Esophagus (tissue), 2 donors: ENCODE measurements at places on chromosomes 1 and 21. TPM values are rescaled to one million over a fixed set of nuclear protein-coding genes. Genes with fewer than 3 reads are reported as not detected.

UMODL1 gene
- 0.12 TPM for polyA plus RNA-seq

NOS1AP gene
- polyA plus RNA-seq = 0.98 TPM

CYP4X1 gene
- polyA plus RNA-seq = 12.0 TPM

SAMD11 gene
- polyA plus RNA-seq = 1.5 TPM

TSPEAR gene
- 0.01 TPM for polyA plus RNA-seq

PLPPR4 gene
- 0.14 TPM for polyA plus RNA-seq

PLA2G5 gene
- polyA plus RNA-seq = 4.0 TPM

HHAT gene
- 1.6 TPM for polyA plus RNA-seq

SPRR1B gene
- 2,781 TPM for polyA plus RNA-seq

OPTC gene
- not detected for polyA plus RNA-seq

ETNK2 gene
- 9.5 TPM for polyA plus RNA-seq

PEX19 gene
- 8.1 TPM for polyA plus RNA-seq

LAMC2 gene
- polyA plus RNA-seq = 4.3 TPM

C1orf87 gene
- not detected for polyA plus RNA-seq

F13B gene
- not detected for polyA plus RNA-seq

KIAA0319L gene
- polyA plus RNA-seq = 16.7 TPM

CDCA8 gene
- 4.2 TPM for polyA plus RNA-seq

PTAFR gene
- polyA plus RNA-seq = 3.1 TPM

PRR9 gene
- polyA plus RNA-seq = not detected

DIPK1A gene
- 2.3 TPM for polyA plus RNA-seq

DRAXIN gene
- polyA plus RNA-seq = 0.01 TPM

FMO5 gene
- polyA plus RNA-seq = 0.86 TPM

UBXN10 gene
- 1.2 TPM for polyA plus RNA-seq

OR2T11 gene
- polyA plus RNA-seq = not detected

RAVER2 gene
- 4.4 TPM for polyA plus RNA-seq
